CD4-positive, CD25-positive, alpha-beta regulatory T cell (primary cell): ENCODE measurements at places on chromosomes 3 and 15.

- no peak for DNase-seq
These were observed 61.7 kb downstream of the B3GALNT1 start for GRCh38 chr3:161043336-161044035.

GRCh38 chr15:47292638-47293190 is 424.6 kb upstream of the SEMA6D start:
- DNase-seq: no peak

GRCh38 chr15:66008940-66009562 is 139.8 kb downstream of the RAB11A start:
- no peak for DNase-seq

DNA sequence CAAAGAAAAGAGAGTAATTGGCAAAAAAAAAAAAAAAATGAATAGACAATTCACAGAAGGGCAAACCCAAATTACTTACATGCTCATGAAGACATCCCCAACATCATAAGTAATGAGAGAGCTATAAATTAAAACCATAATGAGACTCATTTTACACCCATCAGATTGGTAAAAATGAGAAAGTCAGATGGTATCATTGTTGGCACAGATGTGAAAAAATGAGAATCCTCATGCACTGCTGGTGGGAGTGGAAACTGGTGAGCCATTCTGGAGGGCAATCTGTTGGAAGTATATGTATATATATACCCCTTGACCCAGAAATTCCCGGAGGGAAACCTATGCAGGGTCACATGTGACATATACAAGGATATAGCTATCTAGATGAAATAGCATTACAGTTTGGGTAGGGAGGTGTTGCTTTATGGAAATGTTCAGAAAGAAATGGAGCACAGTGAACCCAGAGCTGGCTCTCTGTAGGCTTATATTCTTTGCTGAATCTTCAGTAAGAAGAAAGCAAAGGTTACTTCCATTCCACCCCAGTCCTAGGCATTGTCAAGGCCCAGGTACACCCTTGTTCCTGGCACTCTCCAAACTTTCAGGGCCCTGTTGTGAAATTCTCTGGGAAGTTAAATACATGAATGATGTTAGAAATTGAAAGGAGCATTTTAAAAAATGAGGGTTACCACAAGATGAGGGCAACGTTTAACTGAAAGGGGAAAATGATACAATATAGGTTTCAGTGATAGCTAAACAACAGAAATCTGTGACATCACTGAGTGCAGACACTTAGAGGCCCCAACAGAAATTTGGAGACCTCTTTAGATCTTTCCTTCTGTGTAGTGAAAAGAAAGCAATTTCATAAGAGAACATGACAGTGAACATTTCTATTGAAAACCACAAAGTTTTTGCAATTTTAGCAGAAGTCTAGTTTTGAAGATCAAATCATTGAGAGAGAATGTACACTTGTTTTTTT is 132.7 kb upstream of the TPRG1 start:
- no peak for DNase-seq

- DNase-seq: no peak
These were observed 4.7 kb upstream of the COL6A5 start for GRCh38 chr3:130340766-130341165.

GRCh38 chr3:126015075-126015474 is 46.1 kb downstream of the ROPN1B start:
- no peak for DNase-seq

DNA sequence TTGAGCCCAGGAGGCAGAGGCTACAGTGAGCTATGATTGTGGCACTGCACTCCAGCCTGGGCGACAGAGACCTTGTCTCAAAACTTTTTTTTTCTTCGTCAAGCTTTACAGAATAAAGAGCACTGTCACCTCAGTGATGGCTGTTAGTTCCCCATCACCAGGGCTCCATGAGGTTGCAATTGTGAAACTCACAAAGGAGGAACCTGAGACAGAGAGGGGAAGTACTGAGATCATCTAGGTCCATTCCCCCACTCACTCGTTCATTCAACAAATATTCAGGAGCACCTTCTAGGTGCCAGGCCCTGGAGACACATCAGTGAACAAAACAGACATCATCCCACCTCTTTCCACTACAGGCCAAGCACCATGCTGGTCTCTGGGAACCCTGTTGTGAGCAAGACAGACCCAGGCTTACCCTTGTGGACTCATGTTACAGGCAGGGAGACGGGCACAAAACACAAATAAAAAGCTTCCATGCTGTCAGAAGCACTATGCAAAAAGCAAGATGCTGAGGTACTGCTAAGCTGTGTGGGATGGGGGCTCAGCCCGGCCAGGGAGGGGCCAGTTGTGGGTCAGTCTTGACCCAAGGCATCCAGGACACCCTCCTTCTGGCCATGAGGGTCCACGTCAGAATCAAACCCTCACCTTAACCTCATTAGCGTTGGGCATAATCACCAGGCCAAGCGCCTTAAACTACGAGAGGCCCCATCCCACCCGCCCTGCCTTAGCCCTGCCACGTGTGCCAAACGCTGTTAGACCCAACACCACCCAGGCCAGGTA is 2.1 kb upstream of the RHO start:
- DNase-seq: no peak

- no peak for DNase-seq
These were observed 39.2 kb upstream of the APH1B start for GRCh38 chr15:63238171-63238570.

- no peak for DNase-seq
These were observed 121.0 kb downstream of the GABRB3 start for GRCh38 chr15:26651909-26652308.

- DNase-seq: no peak
These were observed 172.0 kb downstream of the TCF12 start for GRCh38 chr15:57090496-57090859.

- no peak for DNase-seq
These were observed 18.2 kb upstream of the ZNF639 start for GRCh38 chr3:179304605-179305004.

DNA sequence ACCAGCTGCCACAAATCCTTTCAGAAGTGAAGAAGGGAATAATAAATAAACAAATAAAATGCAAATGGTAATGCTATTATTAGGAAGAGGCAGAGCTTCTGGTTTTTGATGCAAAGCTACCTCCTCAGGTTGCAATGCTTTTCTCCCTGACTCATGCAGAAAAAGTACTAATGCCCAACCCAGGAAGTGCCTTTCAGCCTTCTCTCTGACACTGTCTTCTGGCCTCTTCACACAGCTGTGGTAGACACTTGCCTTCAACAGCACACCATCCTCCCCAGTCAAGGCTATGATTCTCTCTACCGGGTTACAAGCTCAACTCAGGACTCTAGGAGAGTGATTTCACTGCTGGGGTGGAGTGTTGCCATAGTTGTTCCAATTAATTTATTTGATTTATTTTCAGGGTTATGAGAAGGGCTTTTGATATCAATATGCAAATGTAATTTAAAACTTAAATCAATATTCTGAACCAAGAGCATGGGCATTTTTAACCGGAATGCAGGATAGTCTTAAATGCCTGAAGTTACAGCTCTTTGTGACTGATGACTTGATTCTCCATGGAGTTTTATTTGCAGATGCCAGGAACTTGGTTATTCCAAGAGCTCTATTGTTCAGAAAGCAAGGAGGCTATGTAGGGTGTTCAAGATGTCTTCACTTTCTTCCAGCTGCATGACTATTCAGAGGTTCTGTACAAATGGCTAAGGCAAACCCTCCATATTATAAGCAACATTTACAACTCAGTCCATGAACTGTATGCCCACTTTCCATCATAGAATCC is 27.1 kb upstream of the GALNT15 start:
- DNase-seq: no peak

GRCh38 chr15:29320420-29320819 is 50.8 kb upstream of the NSMCE3 start:
- DNase-seq: no peak

GRCh38 chr3:65761446-65762234 is 277.1 kb downstream of the MAGI1 start:
- no peak for DNase-seq

DNA sequence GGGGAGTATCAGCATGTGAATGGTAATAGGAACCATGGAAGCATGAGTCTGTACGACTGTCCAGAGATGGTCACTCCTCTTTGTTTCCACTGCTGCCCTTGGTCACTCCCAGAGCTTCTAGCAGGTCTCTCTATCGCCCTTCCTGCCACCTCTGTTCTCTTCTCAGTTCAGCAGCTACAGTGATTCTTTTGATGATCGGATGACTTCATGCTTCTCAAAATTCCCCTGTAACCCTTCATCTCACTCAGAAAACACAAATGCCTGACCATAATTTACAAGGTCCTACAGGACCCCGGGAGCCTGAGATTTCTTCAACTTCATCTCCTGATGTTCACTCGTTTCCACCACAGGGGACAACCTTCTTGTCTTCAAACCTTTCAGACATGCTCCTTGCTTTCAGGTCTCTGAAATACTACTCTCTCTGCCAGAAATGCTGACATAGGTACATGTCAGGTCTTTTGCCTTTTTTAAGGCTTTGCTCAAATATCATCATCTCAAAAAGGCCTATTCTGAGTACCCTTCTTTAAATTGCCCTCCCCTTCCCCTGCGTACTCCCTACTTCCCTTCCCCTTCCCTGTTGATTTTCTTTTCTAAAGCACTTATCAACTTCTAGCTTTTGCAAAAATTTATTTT is 42.1 kb upstream of the BHLHE40 start:
- no peak for DNase-seq

- no peak for DNase-seq
These were observed 35.7 kb upstream of the GSK3B start for GRCh38 chr3:120129718-120130513.

DNA sequence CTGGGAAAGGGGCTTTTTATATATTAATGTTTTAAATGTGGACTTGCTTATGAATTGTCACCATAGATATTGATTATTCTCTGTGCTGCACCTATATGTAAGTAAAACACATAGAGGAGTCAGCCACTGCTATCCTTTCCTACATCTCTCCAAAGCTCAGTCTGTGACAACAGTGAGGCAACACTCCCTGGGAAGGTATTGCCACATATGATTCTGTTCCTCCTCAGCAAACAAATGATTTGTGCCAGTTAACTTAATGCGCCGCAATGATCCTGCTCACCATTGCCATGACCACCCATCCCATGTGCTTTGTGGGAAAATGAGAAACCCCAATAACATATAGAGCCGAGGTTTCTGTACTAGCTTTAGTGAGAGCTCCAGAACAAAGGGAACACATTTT is 75.1 kb upstream of the FBN1 start:
- no peak for DNase-seq

DNA sequence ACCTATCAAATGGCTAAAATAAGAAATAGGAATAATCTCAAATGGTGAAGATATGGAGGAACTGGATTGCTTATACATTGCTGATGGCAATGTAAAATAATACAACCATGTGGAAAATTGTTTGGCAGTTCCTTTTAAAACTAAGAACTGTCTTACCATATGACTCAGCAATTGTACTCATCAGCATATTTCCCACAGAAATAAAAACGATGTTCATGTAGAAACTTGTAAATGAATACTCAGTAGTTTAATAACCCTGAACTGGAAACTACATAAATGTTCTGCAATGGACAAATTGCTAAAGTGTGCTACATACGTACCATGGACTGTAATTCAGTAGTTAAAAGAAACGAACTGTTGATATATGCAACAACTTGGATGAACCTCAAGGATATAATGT is 253.9 kb upstream of the RBMS3 start:
- no peak for DNase-seq

DNA sequence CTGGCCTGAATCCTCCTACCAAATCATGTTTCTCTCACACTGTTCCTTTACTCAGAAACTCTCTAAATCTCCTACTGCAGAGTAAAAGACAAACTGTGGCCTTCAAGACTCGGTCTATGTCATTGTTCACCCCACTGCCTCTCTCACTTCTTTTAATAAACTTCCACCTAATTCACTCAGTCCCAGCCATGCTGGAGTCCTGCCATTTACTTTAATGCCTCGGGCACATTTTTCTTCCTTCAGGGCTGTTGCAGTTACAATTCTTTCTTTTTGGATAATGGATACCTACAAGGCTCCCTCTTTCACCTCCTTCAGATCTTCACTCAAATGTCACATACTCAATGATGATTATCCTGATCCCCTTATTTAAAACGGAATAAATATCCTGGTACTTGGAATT is 955.6 kb downstream of the ROBO1 start:
- no peak for DNase-seq

DNA sequence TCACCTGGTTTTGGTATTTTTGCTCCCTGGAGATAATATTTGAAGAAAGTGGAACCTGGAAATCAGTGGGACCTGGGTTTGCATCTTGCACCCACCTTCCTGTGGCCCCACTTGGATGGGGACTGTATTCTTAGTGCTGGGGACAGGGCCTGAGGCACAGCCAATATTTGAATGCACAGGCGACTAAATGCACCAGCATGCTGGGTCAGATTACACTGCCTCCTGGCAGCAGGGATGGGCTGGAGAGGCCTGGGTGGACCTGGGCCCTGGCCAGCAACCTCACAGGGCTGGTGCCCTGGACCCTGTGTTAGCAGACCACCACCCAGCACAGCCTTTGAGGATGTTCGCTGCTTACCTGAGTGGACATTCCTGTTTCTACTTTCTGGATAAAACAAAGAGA is 10.5 kb downstream of the ITIH4 start:
- no peak for DNase-seq

GRCh38 chr3:53083521-53083920 is 37.6 kb upstream of the SFMBT1 start:
- no peak for DNase-seq

DNA sequence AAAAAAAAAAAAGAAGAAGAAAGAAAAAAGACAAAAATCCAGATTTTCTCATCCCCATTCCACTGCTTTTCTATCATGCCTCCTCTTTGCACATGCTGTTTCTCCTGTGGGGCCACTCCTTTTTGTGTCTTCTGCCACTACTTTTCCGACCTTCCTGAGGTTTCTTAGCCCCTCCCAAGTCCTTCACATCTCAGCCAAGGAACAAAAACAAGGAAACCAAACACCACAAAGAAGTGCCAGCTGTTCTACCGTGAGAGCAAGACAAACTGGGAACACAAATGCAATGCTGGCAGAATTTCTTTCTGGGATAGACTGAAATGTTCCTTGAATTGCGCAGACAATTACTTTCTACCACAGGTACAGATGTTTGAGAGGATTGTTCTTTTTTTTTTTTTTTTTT is 83.2 kb downstream of the MB21D2 start:
- no peak for DNase-seq
